Suprapubic skin (tissue), 4 donors: ENCODE measurements at places on chromosomes 11 and 22. TPM values are rescaled to one million over a fixed set of nuclear protein-coding genes. Genes with fewer than 3 reads are reported as not detected.

Gene GP1BB
- total RNA-seq: 14.7 TPM

DNA sequence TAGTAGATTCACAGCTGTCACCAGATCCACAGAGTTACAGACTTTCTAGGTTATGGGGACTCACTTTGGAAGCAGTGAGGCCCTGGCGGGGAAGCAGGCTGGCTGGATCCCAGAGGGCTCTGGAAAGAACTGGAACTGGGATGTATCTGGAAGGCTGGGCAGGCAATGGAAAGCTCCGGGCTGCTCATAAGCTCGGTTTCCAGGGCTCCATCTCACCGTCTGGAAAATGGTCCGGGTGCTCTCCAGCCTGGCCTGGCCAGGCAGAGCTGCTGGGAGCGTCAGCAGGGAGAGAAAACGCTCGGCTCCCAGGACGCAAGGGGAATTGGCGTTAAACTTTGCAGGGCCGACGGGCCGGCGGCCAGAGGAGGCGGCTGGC is 335 bp upstream of the SEZ6L start:
- no peak for DNase-seq

GRCh38 chr11:43581370-43582023 is 99.0 kb upstream of the HSD17B12 start:
- no peak for DNase-seq

Gene SLC37A2
- 67.3 TPM for total RNA-seq

Gene TBX1
- 5.2 TPM for total RNA-seq

GRCh38 chr11:134911514-134912180 is 499.6 kb upstream of the B3GAT1 start:
- no peak for DNase-seq

DNA sequence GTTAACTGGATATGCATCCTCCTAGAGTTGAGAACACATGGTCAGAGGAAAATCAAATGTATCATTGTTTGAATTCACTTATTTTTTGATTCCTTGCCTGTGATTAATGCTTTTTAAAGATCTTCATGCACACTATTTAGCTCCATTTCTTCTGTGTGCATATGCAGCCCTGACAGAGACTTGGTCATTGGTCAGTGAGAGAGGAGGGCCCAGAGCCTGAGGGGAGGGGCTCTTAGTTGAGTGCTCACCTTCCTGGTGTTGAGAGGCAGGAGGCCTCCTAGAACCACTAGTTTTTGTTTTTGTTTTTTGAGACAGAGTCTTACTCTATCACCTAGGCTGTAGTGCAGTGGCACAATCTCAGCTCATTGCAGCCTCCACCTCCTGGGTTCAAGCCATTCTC is 48.9 kb downstream of the TNRC6B start:
- DNase-seq: no peak
